Naive thymus-derived CD8-positive, alpha-beta T cell (primary cell): ENCODE measurements at places on chromosomes 16 and 17.

GRCh38 chr17:41972571-41973407, 6.2 kb downstream of the CNP start:
- DNase-seq = no peak

DNA sequence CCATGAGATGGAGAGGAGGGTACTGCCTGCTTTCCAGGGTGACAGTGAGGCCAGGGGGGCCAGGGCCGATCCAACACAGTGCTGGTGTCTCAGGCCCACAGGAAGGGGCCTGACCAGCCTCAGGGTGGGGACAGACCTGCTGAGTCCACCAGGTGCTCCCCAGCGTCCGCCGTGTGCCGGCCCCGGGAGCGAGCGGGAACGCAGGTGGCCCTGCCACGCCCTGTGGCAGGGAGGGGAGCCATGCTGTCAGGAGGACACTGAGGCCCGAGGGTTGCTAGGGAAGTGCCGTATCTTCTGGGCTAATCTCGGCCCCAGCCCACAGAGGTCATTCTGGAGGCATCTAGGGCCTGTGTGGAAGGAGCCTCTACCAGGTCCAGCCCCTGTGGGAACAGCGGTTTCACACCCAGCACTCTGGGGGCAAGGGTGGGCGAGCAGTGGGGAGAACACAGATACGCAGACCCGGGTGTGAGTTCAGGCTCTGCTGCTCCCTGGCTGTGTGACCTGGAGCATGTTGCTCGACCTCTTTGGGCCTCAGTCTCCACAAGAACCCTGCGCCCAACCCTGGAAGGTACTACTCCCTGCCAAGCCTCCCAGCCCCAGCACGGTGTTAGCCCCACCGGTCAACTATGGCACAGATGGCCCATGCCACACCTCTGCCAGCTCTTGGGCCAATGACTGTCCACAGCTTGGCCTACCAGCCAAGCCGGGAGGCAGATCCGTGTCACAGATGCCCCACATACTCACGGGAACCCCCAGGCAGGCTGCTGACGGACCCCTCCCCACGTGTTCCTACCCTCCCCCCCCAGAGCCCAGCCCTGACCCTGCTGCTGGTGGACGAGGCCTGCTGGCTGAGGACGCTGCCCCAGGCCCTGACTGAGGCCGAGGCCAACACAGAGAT, 43.9 kb upstream of the ZC3H18 start:
- no peak for DNase-seq

DNA sequence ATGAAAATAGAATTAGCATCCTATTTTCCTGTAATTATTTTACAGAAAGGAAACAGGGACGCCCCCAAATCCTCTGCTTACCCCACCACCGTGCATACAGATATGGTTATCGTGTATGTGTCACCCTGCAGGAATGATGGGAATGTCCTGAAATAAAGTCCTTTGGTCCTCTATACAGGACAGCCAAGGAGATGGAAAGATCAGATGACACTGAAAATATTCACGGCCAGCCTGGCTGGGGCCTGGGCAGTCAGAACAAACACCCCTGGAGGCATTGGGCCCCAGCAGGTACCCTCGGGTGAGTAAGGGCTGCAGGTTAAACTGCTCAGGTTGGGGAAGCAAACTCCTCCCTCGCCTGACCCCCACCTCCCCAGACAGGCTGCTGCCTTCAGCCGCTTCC, 368.0 kb downstream of the FOXL1 start:
- DNase-seq = no peak

- no peak for DNase-seq
These were observed 353.2 kb downstream of the MAF start for GRCh38 chr16:79247386-79247785.

- no peak for DNase-seq
These were observed 42.3 kb upstream of the HNF1B start for GRCh38 chr17:37787055-37787757.

- DNase-seq = no peak
These were observed 1147.3 kb upstream of the GOT2 start for GRCh38 chr16:59881376-59881775.

DNA sequence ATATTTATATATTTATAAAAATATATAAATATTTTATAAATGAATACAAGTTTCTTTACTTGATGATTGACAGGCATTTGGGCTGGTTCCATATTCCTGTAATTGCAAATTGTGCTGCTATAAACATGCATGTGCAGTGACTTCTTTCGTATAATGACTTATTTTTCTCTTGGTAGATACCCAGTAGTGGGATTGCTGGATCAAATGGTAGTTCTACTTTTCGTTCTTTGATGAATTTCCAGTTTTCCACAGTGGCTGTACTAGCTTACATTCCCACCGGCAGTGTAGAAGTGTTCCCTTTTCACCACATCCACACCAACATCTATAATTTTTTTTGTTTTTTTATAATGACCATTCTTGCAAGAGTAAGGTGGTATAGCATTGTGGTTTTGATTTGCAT, 7.8 kb downstream of the ACSM2B start:
- no peak for DNase-seq

- DNase-seq = no peak
These were observed 16.8 kb upstream of the NKD1 start for GRCh38 chr16:50531359-50531758.

- no peak for DNase-seq
These were observed 68.9 kb downstream of the ZNF423 start for GRCh38 chr16:49786926-49787557.

- no peak for DNase-seq
These were observed 13.9 kb upstream of the LPCAT2 start for GRCh38 chr16:55494994-55495421.

DNA sequence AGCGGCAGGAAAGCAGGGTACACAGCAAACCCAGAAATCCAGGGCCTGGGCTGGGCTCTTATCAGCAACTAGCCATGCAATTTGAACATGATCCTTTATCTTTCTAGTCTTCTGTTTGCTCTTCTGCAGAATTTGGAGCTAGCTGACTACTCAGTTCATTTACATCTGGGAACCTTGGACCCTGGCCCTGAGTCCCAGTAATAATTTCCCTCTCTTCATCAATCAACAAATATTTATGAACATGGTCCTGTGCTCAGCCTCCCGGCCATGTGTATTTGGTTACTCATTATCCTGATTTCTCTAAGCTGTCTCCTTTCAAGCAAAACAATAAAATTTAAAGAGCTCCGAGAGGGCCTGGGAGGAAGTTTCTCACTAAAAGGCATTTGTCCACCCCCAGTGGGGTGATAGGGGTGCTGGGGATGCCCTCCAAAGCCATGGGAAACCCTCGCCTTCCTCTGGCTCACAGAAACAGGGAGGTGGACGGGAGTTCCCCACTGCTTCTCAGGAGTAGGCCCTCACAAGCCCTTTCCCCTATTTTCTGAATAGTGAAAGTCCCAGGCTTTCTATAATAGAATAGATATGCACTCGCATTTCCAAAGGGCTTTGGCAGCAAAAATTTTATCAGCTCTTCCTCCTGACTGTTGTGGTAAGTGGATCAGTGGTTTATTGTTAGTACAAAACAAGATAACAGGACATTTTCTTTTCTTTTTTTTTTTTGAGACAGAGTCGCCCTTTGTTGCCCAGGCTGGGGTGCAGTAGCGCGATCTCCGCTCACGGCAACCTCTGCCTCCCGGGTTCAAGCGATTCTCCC, 6.9 kb upstream of the WDR59 start:
- no peak for DNase-seq

GRCh38 chr17:81646869-81647600, 9.3 kb downstream of the PDE6G start:
- no peak for DNase-seq

GRCh38 chr17:732067-732901, at the start of gene TLCD3A:
TLCD3A (plus strand) TSS chr17:732596; CDS start chr17:732648, 52 bp downstream.
- DNase-seq = peak; percentile 39

- DNase-seq = no peak
These were observed 269.8 kb upstream of the MYOCD start for GRCh38 chr17:12395733-12396354.
